ENCODE measurements at places on chromosomes 6 and 20.

GRCh38 chr6:121319112-121319553 is 15.1 kb downstream of the TBC1D32 start:
- DNase-seq = no peak

DNA sequence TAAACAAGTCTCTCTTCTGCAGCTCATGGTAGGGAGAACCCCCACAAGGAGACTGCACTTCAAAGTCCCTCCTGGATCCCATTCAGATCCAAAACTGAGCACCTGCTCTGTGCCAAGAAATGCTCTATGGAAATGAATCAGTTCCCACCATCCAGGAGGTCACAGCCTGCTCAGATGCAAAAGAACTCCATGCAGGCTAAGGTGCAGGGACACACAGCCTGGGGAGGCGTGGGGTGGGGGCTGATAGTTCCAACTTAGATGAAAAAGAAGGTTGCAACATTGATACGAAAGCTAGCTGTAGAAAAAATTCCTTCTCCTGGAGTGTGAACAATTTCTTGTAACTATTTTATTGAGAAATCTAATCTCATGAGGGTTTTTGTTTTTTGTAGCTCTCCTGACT is 111.0 kb upstream of the TMEM170B start:
- DNase-seq = no peak

DNA sequence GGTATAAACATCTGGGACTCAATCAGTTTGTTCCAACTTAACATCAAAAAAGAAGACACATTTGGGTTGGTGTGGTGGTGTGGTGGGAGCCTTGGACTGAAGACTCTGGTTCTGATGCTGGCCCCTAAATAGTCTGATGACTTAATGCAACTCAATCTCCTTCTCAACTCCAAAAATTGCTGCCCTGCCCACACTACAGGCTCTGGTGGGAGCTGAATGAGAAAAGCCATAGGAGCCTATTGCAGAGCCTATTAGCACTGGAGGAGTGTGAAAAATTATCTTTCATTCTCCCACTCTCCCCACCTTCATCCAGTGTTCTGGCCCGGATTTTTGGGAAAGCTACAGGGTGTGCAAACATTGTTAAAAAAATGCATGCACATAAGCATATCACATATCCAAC is 56.5 kb downstream of the DTNBP1 start:
- no peak for DNase-seq

- no peak for DNase-seq
These were observed 211.9 kb upstream of the PMEPA1 start for GRCh38 chr20:57921676-57922075.

GRCh38 chr6:152094992-152095592 is 287.6 kb downstream of the ESR1 start:
- no peak for DNase-seq

All from T-helper 1 cell (primary cell).